ENCODE measurements at places on chromosomes 5 and 9. TPM values are rescaled to one million over a fixed set of nuclear protein-coding genes. Genes with fewer than 3 reads are reported as not detected.

DNA sequence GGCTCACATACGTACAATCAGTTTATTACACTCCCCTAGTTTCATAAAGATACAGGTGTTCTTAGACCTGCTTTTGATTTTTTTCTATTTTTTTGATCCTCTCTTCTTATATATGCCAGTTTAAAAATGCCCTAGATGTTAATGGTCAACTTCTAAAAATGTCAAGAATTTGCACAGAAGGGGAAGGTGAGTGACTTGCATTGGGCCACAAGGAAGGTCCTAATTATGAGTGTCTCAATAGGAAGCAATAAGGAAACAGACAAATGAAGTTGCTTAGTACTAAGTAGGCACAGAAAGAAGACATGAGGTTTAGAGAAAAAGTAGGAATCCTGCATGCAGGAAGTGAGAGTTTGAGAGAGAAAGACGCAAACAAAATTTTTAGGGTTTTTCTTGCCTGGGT, 3.2 kb upstream of the CCDC171 start:
- H3K27ac ChIP-seq, result no peak overlapping the region
- no peaks in the 10 kb centered on the region for H3K36me3 ChIP-seq
- no peak for DNase-seq
- H3K4me3 ChIP-seq, result no peak overlapping the region
- no peaks in the 10 kb centered on the region for H3K27me3 ChIP-seq

DNA sequence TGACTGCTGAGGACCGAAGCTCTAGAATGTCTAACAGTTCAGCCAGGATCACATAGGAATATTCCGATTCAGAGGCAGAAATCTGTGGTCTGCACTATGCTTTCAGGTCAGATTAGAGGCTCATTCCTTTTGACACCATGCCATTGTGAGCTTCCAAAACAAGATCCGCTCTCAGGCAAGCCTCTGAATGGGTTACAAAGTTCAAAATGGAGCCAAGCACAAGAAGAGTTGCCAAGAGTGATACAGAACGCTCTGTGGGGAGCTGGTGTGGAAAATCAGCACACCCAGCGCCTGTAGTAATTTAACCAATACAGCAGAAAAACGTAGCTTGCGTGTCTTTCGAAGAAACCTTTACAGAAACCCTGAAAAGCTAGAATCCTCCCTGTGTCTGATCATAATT, 33.3 kb upstream of the FAT2 start:
- no peak for DNase-seq
- H3K4me1 ChIP-seq, result peaks cover 34% of the 10 kb centered on the region
- no peaks in the 10 kb centered on the region for H3K36me3 ChIP-seq
- H3K27ac ChIP-seq, result no peak overlapping the region

- peaks cover 70% of the 10 kb centered on the region for H3K4me1 ChIP-seq
- H3K36me3 ChIP-seq, result no peaks in the 10 kb centered on the region
- no peak overlapping the region for H3K4me3 ChIP-seq
These were observed 3.3 kb downstream of the REEP5 start for GRCh38 chr5:112918679-112919078.

The ZNF658 gene
- total RNA-seq, result 2.7 TPM

The GDF9 gene
- not detected for total RNA-seq

DNA sequence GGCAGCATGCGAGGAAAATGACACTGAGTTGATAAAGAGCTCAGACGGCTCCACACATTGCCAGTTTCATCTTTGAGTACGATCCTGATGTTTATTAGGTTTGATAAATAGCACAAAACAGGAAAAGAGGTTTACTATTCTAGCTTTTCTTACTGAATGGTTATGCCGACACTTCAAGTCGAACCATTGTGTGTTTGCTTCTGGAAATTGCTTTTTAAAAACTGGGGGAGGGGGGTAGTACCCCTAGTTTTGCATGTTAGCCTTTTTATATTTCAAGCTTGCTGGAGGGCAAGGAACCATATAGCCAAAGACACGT, 5.2 kb downstream of the PTCH1 start:
- H3K27me3 ChIP-seq, result no peaks in the 10 kb centered on the region
- H3K36me3 ChIP-seq, result no peaks in the 10 kb centered on the region
- peak overlapping the region; percentile 76 for H3K4me3 ChIP-seq
- peak overlapping the region; percentile 93 for H3K27ac ChIP-seq

GRCh38 chr9:15246243-15246642, 60.8 kb downstream of the TTC39B start:
- H3K27me3 ChIP-seq, result no peaks in the 10 kb centered on the region
- peaks cover 47% of the 10 kb centered on the region for H3K4me1 ChIP-seq
- H3K4me3 ChIP-seq, result no peak overlapping the region
- no peak overlapping the region for H3K27ac ChIP-seq
- no peaks in the 10 kb centered on the region for H3K36me3 ChIP-seq

GRCh38 chr9:134130503-134131375, 5.1 kb upstream of the WDR5 start:
- no peaks in the 10 kb centered on the region for H3K27me3 ChIP-seq
- no peak for DNase-seq
- H3K27ac ChIP-seq, result no peak overlapping the region
- H3K4me1 ChIP-seq, result peaks cover 22% of the 10 kb centered on the region
- H3K36me3 ChIP-seq, result no peaks in the 10 kb centered on the region
- H3K4me3 ChIP-seq, result no peak overlapping the region

- H3K4me3 ChIP-seq, result no peak overlapping the region
- H3K4me1 ChIP-seq, result no peaks in the 10 kb centered on the region
- no peak for DNase-seq
- H3K27ac ChIP-seq, result no peak overlapping the region
- H3K27me3 ChIP-seq, result no peaks in the 10 kb centered on the region
These were observed 18.5 kb downstream of the TMC1 start for GRCh38 chr9:72539824-72540347.

DNA sequence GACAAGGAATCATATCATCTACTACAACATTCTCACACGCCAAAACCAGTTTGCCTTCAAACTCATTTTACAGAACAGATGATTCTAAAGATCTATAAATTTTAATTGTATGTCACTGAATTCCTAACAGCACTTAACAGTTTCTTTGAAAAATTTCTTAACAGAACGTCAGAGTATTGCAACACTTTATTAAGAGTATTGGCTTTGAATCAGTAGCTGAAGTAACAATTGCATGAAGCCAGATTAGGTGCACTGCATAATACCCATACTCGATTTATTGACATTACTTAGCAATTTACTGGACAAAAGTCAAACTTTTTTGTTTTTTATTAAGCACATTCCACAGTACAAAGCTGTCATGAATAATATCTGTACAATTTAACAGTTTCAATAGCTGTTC, 75.8 kb downstream of the SMIM23 start:
- H3K4me1 ChIP-seq, result no peaks in the 10 kb centered on the region
- H3K36me3 ChIP-seq, result no peaks in the 10 kb centered on the region
- no peak overlapping the region for H3K4me3 ChIP-seq
- no peaks in the 10 kb centered on the region for H3K27me3 ChIP-seq
- no peak overlapping the region for H3K27ac ChIP-seq

The GRK6 gene
- total RNA-seq, result 28.7 TPM

The GABRB2 gene
- total RNA-seq, result under 0.01 TPM

DNA sequence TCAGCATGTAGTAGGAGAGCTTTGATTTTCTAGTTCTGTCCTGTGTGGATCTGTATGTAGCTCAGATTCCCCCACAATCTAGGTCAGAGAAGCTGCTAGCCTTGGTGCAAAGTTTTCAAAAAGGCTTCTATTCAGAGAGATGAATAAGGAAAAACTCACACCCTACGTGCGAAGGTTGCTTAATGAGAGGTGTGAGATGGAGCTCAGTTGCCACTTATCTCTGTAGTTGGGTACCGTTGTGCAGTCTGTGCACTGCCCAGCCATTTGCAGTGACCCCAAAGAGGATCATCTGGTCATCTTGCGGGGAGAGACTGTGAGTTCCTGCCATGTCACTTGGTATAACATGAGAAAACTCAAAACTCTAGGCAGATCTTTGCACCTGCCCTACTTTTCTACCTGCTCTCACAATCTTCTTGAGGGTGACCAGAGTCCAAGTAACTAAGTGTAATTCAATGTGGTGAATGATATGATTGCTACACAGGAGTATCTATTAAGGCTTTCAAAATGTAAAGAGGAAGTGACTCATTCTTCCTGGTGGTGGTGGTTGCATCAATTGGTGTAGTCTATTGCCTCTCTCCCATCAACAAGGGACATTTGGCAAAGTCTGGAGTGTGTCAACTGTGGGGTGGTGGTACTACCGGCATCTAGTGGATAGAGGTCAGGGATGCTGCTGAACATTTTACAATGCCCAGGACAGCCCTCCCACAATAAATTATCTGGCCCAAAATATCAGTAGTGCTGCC, 65.2 kb downstream of the TMC1 start:
- no peaks in the 10 kb centered on the region for H3K36me3 ChIP-seq
- no peak overlapping the region for H3K4me3 ChIP-seq
- peak overlapping the region; percentile 48 for H3K27ac ChIP-seq
- peak; percentile 87 for DNase-seq
